ENCODE measurements at places on chromosomes 16 and 17.

- DNase-seq = no peak
Observed at GRCh38 chr17:73098919-73099318, 6.4 kb upstream of the SLC39A11 start.

DNA sequence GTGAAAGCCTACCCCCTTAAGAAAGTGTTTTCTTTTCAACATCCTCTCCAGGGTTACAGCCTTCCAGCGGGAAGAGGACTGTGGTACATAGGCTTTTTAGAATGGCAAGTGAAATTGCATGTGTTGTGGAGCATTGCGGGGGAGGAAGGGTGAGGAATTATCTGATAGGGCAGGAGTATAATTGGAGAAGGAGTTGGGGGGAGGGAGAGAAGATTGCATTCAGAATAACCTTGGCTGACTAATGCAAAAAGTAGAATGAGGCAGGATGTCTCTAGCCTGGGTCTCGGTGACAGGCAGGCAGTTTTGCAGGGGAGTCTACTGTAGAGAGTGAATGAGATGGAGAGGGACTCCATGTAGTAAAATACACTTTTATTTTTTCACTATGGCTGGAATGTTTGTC is 2.4 kb upstream of the CDH8 start:
- no peak for DNase-seq

DNA sequence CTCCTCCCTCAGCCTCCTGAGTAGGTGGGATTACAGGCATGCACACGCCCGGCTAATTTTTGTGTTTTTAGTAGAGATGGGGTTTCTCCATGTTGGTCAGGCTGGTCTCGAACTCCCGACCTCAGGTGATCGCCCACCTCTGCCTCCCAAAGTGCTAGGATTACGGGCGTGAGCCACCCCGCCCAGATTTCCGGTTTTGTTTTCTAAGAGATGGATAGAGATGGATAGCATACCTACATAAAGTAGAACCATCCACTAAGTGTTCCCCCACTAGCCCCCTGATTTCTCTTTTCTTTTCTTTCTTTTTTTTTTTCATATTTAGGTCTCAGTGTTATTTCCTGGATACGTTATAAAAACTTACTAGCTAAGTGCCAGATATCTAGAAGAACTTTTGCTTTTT is 2.0 kb downstream of the WSB1 start:
- DNase-seq = no peak

GRCh38 chr16:86306011-86306644 is 204.2 kb upstream of the FOXF1 start:
- no peak for DNase-seq

DNA sequence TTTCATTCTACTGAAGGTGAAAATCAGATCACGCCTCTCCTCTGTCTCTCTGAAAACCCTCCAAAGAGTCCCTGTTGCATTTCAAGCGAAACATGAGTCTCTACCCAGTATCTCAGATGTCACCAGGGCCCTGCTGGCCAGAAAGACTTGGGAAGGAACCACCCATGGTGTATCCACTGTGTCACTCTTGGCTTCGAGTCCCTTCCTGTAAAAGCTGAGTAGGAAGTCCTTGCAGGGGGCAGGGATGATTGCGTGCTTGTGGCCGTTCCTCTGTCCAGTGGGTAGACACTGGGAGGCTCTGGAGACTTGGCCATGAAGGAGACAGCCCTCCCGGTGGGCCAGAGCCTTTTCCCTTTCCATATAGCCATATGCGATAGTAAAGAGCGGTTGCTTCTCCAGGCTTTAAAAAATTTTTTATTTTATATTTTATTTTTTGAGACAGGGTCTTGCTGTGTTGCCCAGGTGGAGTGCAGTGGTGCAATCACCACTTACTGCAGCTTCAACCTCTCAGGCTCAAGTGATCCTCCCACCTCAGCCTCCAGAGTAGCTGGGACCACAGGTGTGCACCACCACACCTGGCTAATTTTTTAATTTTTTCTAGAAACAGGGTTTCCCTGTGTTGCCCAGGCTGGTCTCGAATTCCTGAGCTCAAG is 19.0 kb upstream of the RMI2 start:
- no peak for DNase-seq

GRCh38 chr17:50268743-50269275 is 5.5 kb upstream of the TMEM92 start:
- no peak for DNase-seq

DNA sequence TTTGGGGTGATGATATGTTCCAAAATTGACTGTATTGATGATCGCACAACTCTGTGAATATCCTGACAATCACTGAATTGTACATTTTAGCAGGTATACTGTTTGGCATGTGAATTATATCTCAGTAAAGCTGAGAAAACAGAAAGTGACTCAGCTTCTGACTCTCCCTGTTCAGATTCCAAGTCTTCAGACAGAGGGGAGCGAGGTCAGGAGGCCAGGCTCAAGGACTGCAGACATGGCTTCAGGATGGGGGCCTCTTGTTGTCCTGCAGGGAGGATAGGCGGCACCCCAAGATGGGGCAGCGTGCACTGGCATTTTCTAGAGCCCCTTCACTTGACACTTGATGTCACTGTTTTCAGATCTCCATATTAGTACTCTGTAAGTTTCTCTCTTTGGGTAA is 45.6 kb downstream of the KNOP1 start:
- DNase-seq = no peak

- no peak for DNase-seq
Observed at GRCh38 chr17:38338053-38338452, 5.7 kb downstream of the GPR179 start.

- no peak for DNase-seq
Observed at GRCh38 chr17:3885271-3885670, 7.6 kb downstream of the CAMKK1 start.

DNA sequence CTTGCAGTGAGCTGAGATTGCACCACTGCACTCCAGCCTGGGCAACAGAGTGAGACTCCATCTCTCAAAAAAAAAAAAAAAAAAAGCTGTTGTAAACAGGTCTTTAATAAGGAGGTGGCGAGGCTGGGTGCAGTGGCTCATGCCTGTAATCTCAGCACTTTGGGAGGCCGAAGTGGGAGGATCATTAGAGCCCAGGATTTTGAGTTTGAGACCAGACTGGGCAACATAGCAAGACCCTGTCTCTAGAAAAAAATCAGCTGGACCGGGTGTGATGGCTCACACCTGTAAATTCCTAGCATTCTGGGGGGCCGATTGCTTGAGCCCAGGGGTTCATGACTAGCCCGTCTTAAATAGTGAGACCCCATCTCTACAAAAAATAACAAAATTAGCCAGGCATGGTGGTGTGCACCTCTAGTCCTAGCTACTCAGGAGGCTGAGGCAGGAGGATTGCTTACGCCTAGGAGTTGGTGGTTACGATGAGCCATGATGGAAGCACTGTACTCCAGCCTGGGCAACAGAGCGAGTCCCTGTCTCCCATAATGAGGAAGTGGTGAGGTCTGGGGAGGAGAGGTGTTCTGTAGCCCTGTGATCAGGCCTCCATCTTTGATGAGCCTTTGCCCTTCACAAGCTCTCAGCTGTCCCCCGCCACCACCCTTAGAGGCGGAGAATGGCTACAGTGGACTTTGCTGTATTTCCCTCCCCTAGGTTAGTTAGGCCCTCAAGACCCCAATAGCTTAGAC is 36.2 kb downstream of the ZNF778 start:
- no peak for DNase-seq

DNA sequence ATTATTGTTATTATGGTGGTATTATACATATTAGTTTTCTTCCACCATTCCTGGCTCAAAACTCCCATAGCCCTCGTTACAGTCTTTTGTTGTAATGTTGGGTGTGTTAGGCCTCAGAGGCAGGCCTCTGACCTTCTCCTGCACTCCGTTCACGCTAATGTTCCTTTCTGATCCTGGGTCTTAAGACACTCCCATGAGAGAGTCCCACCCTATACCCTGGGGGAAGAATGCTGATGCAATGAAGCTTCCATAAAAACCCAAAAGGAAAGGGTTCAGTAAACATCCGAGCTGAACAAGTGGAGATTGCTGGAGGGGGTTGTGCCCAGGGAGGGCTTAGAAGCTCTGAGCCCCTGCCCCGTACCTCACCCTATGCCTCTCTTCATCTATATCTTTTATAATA is 141.3 kb upstream of the NETO2 start:
- DNase-seq = no peak

DNA sequence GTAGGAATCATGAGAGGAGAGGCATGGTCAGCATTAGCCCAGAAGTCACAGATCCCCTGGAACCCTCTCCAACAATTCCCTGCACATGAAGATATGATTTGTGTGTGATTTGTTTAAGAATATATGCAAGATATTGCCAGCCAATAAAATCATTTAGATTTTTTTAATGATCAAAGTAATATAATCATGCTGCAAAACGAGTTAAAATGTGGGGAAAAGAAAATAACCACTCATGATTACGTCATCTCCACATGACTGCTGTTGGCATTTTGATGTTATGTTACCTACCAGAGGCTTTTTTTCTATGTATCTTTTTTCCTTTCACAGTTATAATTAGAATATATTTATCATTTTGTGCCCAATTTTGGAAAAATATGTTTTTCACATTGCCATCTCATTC is 22.4 kb downstream of the SLC35G3 start:
- no peak for DNase-seq

- DNase-seq = peak; percentile 34
Observed at GRCh38 chr17:74466111-74466827, at the start of gene CD300A. CD300A (plus strand) TSS chr17:74466634; CDS start chr17:74466704, 70 bp downstream.

DNA sequence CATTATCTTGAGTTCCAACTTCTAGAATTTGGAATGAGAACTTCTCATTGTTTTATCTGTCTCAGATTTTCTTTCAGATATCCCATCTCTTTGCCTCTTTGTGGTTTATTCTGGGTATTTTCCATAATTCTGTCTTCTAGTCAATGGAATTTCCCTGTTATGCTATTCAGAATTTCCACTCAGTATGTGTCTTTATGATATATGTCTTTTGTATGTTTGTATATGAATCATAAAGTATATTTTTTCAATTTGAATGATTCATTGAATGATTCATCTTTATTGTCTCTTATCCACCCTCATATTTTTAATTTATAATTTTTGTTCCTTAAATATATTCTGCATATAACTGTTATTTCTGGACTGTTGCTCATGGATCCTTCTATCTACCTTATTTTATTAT is 729.7 kb upstream of the GOT2 start:
- DNase-seq = no peak

GRCh38 chr17:59366773-59367656 is 35.6 kb downstream of the YPEL2 start:
- no peak for DNase-seq

DNA sequence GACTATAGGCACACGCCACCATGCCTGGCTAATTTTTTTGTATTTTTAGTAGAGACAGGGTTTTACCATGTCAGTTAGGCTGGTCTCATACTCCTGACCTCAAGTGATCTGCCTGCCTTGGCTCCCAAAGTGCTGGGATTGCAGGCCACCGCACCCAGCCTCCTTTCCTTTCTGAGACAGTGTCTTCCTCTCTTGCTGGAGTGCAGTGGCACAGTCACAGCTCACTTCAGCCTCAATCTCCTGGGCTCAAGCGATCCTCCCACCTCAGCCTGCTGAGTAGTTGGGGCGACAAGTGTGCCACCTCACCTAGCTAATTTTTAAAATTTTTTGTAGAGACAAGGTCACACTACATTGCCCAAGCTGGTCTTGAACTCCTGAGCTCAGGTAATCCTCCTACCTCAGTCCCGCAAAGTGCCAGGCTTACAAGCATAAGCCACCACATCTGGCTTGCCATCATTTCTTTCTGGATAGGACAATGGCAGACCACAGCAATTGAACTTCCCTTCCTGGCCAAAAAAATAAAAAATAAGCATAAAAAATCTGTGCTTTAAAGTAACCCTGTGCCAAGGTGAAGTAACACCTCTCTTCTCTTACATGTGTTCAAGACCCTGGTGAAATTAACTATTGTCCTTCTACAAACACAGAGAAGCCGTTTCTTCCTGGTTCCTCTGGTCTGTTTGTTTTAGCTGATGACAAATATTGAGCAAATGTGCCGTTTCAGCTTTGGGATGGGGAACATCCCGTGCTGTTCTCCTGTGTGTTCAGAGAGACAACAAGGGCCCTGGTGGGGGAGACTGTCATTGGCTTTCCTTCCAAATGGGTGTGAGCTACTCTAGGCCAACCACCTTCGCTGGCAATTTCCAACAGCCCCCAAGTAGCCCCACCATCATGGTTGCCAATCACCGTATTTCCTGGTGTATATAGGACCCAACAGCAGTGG is 60.2 kb downstream of the EMP2 start:
- no peak for DNase-seq

DNA sequence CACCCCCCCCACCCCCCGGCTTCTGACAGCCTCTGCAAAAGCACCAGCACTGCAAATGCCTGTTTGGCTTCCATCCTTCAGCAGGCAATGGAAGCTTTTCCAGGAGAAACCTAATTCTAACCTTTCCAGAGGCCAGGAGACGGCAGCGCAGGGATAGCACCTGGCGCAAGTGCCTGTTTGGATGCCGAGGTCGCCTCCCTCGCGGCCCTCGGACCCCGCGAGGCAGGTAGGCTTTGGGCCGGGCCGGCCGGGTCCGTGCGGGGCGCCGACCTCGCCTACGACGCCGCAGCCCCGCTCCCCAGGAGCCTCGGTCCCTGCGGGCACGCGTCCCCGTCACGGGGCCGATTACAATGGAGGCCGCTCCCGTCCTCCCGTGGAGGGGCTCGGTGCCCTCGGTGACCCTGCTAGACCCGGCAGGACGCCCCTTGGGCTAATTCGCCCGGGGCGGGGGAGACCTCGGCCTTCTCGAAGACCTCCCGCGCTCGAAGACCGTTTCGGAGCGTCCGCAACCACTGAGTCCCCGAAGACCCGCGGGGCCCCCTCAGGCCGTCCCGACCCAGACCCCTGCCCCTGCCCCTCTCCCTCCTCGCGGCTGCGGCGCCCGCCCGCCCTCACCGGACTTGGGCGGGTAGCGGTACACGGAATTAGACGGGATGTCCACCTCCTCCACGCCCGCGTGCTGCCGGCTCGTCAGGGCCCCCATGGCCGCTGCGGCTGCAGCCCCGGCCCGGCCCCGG is 587 bp downstream of the RNF157 start:
- no peak for DNase-seq

DNA sequence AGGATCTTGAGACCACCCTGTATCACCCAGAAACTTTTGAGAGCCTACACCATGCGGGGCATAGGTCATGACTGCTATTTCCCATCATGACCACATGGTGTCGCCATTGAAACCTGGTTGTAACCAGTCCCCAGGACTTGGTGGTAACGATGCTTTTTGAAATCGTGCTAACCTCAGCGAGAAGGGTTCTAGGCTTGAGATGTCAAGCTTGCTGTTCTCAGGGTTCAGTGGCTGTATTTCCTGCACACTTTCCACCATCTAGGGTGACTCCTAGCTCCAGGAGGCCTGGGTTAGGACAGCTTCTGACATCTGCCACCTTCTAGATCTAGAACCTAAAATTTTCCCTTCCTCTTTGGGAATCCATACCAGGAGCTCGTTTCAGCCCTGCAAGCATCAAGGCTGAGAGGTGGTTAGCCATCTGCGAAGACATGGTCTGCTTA is 13.0 kb upstream of the SPNS3 start:
- DNase-seq = peak; percentile 54

DNA sequence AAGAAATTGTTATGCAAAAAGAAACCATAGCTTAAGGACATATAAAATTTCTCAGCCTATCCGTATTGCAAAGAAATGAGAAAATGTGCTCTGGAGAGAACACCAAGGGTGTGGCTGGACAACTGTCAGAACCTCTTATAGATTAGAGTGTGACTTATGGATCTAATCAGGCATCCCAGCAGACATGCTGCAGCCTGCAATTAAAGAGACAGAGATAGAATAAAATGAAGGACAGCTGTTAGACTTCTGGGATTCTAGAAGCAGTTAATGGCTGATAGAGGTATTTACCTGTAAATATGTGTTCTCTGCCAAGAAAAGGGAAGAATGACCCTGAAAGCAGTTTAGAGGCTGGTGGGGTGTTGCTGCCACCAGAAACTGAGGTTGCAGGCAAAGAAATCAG is 160.1 kb upstream of the KIF2B start:
- DNase-seq = no peak

All from stimulated activated naive B cell treated with anti-CD40 and anti-IgM and Interleukin-4, amounts not matched to agents 10 μg/mL and 1 μg/mL and 100 μg/mL, for 72 hours (primary cell).